ENCODE measurements at places on chromosomes 13 and 19.

- DNase-seq = no peak
Measured at GRCh38 chr19:33700408-33701013, 78.8 kb downstream of the CHST8 start.

DNA sequence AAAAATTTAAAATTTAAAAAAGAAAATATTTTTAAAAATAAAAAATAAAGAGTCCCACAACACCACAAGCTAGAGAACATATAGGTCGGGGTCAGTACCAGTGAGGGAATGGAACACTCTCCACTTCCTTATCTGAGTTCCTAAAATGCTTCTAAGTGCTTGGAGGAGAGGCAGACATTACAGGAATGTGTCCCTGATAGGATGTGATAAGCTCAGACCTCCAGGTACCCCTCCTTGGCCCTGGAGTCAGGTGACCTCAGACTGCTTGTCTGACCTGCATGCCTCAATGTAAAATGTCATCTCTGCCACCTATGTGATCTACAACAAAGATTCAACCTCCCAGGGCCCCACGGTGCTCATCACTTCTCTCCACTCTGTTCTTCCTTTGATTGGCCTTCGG, 2.8 kb downstream of the ZNF814 start:
- no peak for DNase-seq

DNA sequence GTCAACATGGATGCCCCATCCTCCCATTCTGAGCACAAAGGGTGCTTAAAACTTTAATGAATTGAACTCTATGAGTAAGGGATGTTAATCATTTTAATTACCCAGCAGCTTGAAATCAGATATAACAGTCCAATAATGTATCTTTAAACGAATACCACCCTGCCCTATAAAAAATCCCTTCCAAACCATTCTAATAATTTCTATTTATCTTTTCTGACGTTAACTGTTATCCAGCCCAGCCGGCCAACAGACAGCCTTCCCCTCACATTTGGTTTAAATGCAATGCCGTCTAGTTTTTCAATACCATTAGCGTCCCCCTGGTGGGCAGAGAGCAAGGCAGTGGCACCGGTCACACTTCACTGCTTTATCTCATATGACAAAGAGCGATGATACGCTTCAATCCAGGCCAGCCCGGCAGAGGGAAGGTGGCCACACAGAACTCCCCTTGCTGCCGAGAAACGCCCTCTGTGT, 402.2 kb upstream of the ZNF507 start:
- no peak for DNase-seq

GRCh38 chr19:47778954-47779351, 450 bp downstream of the SELENOW start:
- DNase-seq = no peak

- no peak for DNase-seq
Measured at GRCh38 chr19:18961767-18962620, 21.0 kb upstream of the HOMER3 start.

- no peak for DNase-seq
Measured at GRCh38 chr13:99215184-99215830, 14.7 kb downstream of the UBAC2 start.

DNA sequence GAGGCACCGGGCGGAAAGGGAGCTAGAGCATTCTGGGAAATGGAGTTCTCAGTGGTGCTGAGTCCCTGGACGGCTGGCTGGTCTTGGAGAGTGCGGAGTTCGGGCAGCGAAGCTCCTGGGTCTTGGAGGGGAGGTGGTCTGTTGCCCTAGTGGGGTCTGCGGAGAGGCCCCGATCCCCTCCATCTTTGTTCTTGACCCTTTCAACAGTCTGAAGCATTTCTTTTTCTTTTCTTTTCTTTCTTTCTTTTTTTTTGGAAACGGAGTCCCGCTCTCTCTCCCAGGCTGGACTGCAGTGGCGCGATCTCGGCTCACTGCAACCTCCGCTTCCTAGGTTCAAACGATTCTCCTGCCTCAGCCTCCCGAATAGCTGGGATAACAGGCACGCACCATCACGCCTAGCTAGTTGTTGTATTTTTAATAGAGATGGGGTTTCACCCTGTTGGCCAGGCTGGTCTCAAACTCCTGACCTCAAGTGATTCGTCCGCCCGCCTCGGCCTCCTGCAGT, 440 bp upstream of the SYMPK start:
- no peak for DNase-seq

GRCh38 chr13:114229506-114229905, 5.2 kb upstream of the CDC16 start:
- no peak for DNase-seq

- DNase-seq = no peak
Measured at GRCh38 chr19:49436381-49437017, 4.8 kb downstream of the SLC17A7 start.

DNA sequence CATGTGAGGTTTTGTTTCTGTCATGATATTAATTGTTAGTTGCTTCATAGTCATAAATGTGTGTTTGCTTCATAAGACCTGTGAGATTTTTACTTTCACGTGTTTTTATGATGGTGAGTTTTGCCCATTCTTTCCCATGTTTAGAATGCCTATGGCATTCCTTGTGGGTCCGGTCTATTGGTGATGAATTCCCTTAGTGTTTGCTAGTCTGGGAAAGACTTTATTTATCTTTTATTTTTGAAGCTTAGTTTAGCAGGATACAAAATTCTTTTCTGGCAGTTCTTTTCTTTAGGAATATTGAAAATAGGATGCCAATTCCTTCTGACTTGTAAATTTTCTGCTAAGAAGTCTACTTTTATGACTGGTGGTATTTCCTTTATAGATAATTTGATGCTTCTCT, 332.7 kb downstream of the OXGR1 start:
- no peak for DNase-seq

GRCh38 chr13:62960723-62961122, 1545.1 kb upstream of the PCDH20 start:
- DNase-seq = no peak

DNA sequence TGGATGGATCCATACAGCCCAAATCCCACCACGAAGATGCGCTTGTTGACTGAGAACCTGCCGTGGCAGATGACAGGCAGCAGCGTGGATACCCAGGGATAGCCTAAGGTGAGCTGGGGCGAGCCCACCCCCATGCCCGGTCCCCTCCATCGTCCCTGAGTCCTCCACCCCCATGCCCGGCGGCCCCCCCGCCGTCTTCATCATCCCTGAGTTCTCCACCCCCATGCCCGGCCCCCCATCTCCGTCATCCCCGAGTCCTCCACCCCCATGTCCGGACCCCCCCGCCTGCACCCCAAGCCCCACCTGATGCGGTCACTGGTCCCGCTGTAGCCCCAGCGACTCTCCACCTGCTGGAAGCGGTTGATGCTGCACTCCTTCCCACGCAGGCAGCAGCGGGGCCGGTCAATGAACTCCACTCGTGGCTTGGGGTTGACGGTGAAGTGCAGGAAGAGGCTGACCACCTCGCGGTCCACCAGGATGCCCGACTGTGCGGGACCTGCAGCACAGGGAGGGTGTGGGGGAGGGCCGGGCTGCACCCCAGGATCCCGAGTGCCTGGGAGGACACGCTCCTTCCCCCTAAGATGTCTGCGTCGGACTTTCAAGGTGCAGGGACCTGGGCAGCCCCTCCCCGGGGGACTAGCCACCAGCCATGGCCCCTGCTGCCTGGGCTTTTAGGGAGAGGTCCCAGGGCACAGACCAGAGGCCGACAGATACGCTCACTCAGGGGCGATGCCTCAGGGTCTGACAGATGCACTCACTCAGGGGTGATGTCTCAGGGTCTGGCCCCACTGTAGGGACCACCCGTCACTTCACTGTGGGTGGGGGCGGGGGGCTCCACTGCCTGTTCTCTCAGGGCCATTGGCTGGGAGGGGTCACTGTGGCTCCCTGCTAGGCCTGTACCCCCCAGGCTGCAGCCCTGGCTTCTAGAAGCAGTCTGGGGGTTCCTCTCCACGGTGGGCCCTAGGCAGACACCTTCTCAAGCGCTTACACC, 28.0 kb downstream of the BTBD2 start:
- DNase-seq = no peak

DNA sequence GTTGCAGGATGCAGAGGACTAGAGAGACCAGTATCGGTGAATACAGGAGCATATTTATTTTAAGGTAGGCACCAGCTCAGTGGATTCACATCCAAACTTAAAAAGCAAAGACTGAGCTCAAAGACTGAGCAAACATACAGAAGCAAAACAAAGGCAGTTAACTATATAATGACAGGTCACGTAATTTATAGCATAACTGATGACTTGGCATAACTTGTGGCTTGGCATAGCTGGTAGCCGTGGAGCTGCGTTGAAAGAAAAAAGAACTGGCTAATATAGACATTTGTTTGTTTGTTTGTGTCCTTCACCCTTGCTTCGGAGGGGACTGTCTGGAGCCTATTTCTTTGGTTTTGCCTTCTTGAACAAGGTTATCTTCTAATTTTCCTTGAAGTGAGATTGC, 33.7 kb downstream of the ZNF493 start:
- DNase-seq = no peak

DNA sequence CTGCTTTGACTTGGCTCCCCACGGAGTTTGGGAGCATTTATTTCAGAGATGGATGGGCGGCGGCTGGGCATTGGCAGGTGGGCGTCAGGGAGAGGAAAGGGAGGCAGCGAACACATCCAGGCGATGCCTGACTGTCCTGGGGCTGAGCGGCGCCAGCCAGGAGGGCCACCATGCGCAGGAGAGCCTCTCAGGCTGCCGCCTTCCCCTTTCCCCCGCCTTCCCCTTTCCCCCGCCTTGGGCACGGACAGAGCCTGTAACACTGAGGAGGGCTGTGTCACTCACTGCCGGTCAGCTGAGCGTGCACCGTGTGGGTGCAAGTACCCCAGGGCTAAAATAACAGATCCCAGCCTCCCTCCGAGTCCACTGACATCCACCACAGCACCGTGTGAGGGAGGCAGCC, 11.4 kb downstream of the MCF2L start:
- DNase-seq = no peak

DNA sequence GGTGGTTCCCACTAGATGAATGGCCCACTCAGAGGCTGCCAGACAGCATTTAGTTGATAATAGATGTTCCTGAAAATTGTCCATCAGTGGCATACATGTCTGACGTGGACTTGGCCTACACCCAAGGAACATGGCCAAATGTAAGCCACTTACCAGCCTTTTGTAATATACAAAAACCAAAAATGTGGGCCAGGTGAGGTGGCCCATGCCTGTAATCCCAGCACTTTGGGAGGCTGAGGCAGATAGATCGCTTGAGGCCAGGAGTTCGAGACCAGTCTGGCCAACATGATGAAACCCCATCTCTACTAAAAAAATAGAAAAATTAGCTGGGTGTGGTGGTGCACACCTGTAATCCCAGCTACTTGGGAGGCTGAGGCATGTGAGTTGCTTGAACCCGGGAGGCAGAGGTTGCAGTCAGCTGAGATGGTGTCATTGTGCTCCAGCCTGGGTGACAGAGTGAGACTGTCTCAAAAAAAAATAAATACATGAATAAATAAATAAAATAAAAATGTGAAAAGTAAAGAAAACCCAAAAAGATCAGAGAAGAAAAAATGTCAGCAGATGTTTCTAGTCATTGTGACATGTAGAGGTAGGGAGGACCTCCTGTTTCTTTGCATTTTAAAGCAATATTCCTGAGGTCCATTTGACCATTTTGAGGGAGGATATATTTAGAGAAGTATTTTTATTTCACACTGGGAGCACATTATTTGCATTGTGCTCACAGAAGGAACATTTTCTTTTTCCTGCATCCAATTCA, 7.1 kb upstream of the WTIP start:
- no peak for DNase-seq

DNA sequence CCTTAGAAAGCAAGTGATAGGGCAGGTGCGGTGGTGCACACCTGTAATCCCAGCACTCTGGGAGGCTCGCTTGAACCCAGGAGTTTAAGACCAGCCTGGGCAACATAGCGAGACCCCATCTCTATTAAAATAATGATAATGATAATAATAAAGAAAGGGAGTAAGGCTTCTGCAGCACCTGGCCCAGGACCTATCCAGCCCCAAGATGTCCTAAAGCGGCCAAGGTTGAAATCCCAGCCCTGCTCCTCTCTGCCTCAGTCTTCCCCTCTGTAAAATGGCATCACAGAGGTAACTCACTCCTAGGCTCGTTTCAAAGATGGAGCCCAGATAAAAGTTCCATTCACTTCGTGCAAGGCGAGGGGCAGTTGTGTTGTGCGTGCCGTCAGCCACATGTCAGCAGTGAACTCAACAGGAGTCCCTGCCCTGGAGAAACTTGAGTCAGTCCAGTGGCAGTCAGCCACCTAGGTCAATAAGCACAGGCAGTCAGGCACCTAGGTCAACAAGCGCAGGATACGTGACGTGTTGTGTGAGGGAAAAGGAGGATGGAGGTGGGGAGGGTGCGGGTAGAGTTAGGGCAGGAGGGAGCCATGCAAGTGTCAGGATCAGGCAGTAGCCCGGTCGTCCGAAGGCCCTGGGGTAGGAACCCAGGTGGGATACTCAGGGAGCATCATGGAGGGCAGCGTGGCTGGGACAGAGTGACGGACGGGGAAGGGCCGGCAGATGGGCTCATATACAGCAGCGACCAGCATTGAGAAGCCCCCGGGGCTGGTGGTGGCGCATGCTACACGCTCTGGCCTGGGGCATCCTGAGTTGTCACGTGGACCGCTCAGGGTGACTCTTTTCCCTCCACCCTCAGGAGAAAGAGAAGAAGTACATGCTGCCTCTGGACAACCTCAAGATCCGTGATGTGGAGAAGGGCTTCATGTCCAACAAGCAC, 16.6 kb downstream of the TMED1 start:
- no peak for DNase-seq

- no peak for DNase-seq
Measured at GRCh38 chr19:12947702-12948611, 2.3 kb downstream of the RAD23A start.

DNA sequence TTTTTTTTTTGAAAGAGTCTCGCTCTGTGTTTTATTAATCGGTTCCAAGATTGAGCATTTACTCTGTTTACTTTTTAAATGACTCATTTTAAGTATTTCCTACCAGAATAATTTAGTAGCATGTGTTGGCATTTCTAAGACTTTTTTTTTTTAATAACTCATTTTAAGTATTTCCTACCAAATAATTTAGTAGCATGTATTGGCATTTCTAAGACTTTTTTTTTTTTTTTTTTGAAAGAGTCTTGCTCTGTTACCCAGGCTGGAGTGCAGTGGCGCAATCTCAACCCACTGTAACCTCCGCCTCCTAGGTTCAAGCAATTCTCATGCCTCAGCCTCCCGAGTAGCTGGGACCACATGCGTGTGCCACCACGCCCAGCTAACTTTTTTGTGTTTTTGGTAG, 13.1 kb downstream of the SETDB2 start:
- no peak for DNase-seq

DNA sequence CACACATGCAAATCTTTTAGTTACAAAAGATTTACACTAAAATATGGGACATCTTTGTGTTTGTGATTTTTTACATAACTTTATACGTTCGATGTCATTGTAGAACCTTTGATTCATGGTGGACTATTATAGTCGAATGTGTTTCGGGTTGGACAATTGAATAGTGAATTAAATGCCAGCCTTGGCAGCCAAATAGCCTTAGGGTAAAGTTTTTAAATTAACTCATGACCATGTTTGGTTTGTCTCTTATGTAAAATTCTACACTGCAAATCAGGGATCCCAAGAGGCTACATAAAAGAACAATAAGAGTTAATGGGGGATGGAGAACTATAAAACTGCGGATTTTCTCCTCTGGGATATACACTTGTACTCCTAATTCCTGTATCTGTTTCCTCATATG, 1735.6 kb upstream of the SPRY2 start:
- no peak for DNase-seq
